ENCODE measurements at places on chromosomes 1 and 21.

GRCh38 chr1:53725238-53725689 lies 13.7 kb downstream of the GLIS1 start:
- no peak for DNase-seq

DNA sequence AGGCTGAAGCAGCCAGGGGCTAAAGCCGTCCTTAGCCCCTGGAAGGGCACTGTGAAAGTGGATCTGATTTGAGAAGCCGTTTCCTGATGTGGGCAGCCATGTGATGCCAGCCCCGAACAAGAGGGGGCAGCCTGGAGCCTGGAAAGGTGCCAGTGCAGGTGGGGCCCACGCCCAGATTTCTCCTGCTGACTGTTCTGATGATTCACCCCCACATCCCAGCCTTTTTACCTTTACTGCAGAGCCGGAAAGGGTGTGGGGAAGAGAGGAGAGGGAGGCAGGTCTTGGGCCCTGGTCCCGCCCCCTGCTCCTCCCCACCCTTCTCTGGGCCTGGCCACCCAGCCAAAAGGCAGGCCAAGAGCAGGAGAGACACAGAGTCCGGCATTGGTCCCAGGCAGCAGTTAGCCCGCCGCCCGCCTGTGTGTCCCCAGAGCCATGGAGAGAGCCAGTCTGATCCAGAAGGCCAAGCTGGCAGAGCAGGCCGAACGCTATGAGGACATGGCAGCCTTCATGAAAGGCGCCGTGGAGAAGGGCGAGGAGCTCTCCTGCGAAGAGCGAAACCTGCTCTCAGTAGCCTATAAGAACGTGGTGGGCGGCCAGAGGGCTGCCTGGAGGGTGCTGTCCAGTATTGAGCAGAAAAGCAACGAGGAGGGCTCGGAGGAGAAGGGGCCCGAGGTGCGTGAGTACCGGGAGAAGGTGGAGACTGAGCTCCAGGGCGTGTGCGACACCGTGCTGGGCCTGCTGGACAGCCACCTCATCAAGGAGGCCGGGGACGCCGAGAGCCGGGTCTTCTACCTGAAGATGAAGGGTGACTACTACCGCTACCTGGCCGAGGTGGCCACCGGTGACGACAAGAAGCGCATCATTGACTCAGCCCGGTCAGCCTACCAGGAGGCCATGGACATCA lies at the start of gene SFN:
Gene SFN, plus strand, starts transcription at position 369 of the 904 bp plus-strand sequence. Its CDS starts 64 bp downstream, at position 433.
- no peak for DNase-seq

- DNase-seq, result no peak
These were observed 7.6 kb upstream of the HJV start for GRCh38 chr1:146029117-146029516.

DNA sequence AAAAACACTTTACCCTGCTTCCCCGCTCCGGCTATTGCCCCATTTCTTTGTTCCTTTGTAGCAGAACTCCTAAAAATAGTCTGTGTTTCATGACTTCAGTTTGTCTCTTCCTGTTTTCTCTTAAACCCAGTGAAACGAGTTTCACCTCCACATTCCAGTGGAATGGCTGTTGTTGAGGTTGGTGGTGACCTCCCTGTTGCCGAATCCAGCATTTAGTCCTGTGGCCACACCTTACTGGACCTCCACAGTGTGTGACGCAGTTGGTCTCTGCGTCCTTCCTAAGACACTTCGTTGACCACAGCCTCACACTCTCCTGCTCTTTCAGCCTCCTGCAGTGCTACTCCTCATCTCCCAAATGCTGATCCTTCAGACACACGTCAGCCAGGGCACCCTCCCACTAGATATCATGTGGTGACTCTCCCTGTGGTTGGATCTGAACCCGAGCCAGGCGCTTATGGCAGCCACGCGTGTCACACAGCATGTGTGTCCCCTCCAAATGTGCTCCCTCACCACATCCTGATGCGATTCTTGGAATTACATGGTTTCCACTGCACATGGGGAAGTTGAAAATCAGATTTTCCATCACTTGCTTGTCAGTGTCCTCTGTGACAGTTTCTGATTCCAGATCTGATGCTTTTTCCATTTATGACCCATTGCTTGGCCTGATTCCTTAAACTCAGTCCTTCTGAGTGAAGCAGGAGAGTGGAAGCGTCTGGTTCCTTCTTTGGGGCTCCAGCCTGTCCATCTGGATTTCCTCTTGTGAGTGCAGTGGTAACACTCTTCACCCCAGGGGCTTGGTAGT lies 99.1 kb upstream of the ARTN start:
- no peak for DNase-seq

GRCh38 chr1:20729990-20730689 lies 2.4 kb downstream of the SH2D5 start:
- DNase-seq, result no peak

GRCh38 chr1:206037581-206037980 lies 13.9 kb upstream of the CTSE start:
- no peak for DNase-seq

DNA sequence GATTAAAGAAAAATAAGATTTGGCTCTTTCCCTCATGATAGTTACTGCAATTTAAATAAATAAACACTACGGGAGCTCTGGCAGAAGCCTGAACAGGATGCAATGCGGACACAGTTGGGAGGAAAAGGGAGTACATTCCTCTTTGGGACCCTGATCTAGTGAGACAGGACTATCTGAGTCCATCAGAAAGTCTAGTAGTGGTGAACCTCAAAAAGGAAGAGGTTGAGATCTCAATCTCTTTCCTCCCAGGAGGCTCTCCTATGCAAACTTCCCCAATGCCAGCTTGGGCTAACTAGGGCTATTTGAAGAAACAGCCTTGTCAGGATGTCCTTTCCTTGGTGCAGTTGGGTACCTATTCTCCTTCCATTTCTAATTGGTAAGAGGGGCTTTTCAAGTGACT lies 4.9 kb upstream of the ABCD3 start:
- DNase-seq, result no peak

DNA sequence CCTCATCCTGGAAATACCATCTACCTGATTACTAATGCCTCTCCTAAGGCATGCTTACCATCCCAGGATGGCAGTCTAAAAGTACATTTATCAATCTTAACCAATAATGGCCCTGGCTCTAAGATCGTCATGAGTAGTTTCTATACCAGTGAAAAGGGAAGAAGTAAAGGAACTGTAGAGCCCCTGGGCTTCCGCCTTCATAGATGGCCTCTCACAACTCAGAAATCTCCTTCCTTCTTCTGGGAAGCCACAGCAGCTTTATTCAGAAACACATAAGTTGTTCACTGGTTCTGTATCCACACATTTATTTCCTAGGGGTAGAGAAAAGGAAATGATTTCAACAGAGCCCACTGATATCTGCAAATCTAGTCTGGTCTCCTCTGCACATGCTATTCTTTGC lies 41.0 kb upstream of the CD5L start:
- DNase-seq, result no peak

- DNase-seq, result no peak
These were observed 76.3 kb upstream of the LMO4 start for GRCh38 chr1:87252406-87252805.

- DNase-seq, result no peak
These were observed 103.6 kb downstream of the RYR2 start for GRCh38 chr1:237145379-237146135.

- no peak for DNase-seq
These were observed 2.0 kb downstream of the C1orf232 start for GRCh38 chr1:26166719-26167281.

GRCh38 chr1:156862997-156863599 lies 2.4 kb downstream of the NTRK1 start:
- no peak for DNase-seq

DNA sequence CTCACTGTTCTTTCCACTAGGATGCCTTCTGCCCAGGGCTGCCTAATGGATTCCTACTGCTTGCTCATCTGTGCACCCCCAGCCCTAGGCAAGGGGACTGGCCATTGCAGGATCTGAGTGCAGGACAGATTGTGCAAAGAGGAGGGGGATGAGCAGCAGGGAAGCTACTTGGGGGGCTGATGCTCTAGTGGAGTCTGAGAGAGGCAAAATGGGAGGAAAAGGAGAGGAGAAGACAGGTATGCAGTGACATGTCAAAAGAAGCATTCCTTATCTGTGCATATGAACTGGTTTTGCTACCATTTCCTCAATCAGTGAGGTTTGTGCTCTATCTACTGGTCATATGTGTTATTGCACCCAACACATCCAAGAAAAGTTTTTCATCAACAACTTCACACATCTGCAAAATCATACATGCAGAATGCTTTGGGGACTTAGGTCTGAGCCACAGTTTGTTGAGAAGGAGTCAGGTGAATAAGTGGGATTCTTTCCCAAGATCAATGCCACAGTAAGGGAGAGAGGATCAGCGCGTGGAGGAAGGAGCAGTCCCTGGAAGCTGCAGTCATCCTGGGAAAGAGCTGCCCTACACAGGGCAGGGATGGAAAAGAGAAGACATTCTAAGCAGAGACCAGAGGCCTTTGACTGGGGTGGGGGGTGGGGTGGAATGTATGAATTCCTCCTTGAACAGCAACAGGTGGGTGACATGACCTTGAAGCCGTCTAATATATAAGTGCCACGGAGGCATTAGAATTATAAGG lies 14.4 kb downstream of the SLC5A9 start:
- no peak for DNase-seq

- DNase-seq, result no peak
These were observed 303.8 kb upstream of the LRRC7 start for GRCh38 chr1:69263921-69264391.

- no peak for DNase-seq
These were observed 894 bp downstream of the EPB41 start for GRCh38 chr1:28915031-28915895.

DNA sequence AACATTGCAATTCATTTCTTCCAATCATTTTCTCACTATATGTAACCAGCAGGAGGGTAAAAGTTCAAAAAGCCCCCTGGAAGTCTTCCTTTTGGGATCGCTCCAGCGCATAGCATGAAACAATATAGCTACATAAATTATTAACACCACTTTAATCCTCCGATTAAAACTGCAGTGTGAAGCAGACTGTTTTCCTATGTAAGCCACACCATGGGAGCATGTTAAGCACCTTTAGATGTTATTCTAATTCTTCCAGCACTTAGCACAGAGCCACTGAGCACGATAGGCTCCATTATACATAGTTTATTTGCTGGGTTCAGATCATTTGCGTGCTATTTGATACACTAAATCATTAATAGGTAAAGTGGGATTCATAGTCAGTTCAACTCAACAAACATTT lies 18.4 kb upstream of the GADD45A start:
- no peak for DNase-seq

DNA sequence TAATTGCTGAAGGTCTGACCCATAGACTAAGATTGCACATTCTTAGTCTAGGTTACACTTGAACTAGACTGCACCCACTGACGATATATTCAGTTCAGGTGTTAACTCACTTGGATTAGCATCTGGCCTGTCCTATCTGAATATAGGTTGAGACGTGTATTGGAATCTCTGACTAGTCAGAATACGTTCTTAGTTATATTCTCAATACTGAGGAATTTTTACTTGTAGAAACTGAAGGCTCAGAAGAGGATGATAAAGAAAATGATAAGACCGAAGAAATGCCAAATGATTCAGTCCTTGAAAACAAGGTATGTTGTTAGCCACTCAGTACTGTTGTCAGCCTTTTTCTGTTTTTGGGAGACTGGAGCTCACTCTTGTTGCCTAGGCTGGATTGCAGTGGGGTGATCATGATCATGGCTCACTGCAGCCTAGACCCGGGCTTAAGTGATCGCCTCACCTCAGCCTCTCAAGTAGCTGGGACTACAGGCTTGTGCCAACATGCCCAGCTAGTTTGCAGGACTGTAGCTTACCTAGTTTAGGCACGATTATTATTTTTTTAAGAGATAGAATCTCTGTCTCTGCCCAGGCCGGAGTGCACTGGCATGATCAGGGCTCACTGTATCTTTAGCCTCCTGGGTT lies 10.8 kb downstream of the CCDC17 start:
- DNase-seq, result no peak

GRCh38 chr1:215146240-215146975 lies 63.9 kb downstream of the KCNK2 start:
- DNase-seq, result no peak

GRCh38 chr1:224733027-224733911 lies 117.2 kb downstream of the CNIH3 start:
- no peak for DNase-seq

DNA sequence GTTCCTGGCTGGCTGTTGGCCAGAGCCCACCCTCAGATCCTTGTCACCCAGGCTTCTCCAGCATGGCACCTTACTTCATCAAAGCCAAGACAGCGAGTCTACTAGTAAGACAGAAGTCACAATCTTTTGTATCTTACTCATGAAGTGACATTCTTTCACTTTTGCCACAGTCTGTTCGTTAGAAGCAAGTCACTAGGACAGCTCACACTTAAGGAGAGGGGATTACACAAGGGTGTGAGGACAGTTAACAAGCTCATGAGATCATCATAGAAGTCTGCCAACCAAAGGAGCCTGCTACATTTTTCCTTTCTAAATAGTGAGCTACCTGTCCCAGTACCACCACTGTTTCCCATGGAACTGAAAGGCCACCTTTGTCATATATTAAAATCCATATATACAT lies 61.5 kb downstream of the PACC1 start:
- no peak for DNase-seq

GRCh38 chr1:147837964-147838292 lies 64.7 kb upstream of the GJA8 start:
- DNase-seq, result no peak

Measured in stimulated activated CD8-positive, alpha-beta memory T cell treated with anti-CD3 and anti-CD28 coated beads, Interleukin-4, amount 100 ng/mL, for 1 hour (primary cell).